Fibroblast of pulmonary artery (primary cell): ENCODE measurements at places on chromosomes 11 and 22.
A peak's percentile ranks its signal among the peaks of the same experiment; 100 is the strongest.

- no peak for DNase-seq
Measured at GRCh38 chr11:69650832-69651344, 9.9 kb downstream of the CCND1 start.

DNA sequence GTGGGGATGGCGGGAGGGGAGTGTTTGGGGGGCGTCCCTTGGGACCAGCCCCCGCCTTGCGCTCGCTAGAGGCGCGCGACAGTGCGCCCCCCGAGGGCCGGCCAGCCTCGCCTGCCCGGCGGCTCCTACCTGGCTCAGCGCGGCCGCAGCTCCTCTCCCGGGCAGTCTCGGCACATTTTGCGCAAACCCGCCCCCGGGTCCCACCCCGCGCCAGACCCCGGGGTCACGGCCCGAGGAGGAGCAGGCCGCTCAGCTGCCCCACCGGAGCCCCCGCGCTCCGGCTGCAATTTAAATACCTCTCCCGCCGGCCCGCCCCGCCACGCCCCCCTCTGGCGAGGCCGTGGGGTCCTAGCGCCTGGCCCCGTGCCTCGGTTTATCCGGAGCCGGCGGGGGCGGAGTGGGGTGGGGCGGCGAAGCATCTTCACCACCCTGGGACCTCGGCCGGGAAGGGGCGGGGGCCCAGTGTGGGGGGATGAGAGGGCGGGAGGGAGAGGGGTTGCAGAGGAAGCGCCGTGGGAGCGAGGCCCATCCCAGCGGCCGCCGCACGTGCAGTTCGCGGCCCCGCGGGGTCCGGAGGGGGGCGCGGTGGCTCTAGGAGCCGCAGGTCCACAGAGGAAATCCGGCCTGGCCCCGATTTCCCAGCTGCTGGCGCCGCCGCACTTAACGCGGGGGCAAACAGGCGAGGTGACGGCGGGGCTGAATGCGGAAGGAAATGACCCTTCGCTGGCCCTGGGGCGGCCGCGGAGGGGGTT lies at the start of gene LRRC32:
Gene LRRC32, minus strand, starts transcription at position 263 of the 752 bp plus-strand sequence. CDS start 4,793 bp downstream, outside the sequence.
- no peak for DNase-seq

DNA sequence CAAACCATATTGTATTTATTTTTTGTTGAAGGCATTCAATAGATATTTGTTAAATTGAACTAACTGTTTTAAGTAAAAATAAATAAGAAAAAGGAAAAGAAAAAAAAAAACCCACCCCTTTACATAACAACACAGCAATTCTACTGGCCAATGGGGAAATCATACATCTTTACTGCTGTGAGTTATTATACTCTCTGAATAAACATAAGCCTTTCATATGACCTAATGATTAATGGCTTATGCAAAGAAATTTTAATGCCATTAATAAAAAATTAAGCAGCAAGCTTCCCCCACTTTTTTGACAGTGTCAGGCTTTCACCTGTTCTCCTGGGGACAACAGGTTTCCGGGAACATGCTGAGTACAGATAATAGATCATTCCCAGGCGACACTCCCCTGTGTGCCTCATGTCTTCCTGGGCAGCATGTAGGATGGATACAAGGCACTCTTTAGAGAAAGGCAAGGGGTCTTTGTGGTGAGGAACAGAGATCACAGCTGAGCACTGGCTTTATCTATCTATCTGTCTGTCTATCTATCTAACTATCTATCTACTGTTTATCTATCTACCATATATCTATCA lies 676.0 kb downstream of the NTM start:
- DNase-seq = no peak

- no peak for DNase-seq
Measured at GRCh38 chr11:78395597-78395996, 22.0 kb downstream of the GAB2 start.

DNA sequence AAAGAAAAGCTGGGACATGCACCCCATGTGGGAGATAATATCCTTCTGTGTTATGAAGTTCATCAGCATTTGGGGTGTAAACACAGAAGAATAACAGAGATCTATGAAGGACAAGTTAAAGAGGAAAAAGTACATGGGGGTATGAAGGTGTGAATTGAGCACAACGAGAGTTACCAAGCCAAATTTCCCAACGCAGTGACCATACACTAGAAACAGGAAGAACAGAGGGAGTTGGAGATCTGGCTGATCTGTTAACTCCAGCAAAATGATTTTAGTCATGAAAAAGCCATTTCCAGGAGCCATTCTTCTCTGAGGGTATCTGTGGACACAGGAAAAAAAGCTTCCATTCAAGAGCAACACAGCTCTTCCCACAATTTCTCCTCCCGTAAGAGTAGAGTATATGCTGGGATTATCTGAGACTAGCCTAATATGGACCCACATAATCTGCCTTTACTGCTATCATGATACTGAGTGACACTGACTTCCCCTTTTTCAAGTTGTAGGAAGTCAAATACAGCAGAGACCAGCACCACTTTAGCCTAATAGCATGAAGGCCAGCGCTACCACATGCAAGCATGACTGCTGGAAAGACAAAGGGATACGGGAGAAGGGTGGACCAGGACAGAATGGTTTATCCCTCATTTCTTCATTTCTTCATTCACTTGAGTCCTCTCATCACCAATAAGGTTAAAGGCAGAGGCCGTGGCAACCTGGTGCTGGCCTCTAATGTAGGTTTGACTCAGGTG lies 19.6 kb upstream of the OR8D2 start:
- no peak for DNase-seq

DNA sequence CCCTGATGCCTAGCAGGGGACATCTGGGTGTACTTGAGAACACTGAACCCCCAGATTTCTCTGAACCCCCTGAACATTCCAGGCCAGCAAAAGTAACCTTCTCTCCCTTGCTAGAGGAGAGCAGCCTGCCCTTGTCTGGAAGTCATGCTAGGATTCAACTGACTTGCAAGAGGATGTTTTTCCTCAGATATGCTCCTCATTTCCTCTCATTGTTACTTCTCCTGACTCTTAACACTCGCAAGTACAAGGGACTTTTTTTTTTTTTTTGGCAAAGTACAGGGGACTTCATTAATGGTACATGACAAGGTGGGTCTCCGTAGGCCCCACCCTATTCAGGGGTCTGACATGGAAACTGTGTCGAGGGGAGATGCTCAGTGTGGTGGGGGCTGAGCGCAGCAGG lies 6.3 kb upstream of the MCHR1 start:
- peak; percentile 61 for DNase-seq

- DNase-seq = no peak
Measured at GRCh38 chr11:23556163-23556750, 696.0 kb upstream of the CCDC179 start.

GRCh38 chr11:102420547-102420946 lies 32.0 kb downstream of the TMEM123 start:
- no peak for DNase-seq

DNA sequence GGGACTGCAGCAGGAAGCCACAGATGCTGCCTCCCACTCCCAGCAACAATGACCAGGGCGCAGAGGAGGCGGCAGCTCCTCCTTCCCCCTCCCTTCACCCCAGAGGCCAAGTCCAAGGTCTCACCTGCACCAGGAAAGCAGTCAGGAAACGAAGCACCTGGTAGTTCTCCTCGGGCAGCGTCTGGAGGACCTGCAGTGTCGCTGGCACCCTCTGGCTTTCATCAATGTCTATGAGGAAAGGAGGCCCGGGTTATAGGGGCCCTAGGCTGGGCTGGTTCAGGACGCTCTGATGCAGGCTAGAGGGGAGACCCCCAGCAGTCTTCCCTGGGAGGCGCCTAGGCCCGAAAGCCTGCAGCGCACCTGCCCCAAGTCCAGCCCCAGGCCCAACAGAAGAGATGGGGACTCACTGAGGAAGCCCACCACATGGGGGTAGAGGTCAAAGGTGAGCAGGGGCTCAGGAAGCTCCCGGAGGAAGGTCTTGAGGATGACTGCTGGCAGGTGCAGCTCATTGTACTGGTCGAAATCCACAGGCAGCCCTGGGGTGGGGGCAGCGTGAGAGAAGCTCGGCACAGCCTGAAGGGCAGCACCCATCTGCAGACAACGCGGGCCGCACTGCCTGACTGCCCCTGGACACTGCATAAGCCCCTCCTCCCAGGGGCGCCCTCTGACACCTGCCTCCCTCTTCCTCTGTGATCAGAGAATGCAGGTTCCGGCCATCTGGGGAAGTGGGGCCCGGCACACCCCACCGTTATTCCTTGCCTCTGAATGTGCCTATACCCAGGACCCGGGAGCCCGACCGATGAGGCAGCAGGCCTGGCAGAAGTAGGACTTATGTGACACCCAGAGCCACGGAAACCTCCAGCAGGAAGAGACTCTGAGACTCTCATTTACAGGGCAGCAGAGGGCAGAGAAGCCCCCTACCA lies 20.9 kb downstream of the ARHGAP1 start:
- DNase-seq = no peak

- peak; percentile 83 for DNase-seq
Measured at GRCh38 chr11:11848891-11849746, 7.3 kb downstream of the USP47 start.

DNA sequence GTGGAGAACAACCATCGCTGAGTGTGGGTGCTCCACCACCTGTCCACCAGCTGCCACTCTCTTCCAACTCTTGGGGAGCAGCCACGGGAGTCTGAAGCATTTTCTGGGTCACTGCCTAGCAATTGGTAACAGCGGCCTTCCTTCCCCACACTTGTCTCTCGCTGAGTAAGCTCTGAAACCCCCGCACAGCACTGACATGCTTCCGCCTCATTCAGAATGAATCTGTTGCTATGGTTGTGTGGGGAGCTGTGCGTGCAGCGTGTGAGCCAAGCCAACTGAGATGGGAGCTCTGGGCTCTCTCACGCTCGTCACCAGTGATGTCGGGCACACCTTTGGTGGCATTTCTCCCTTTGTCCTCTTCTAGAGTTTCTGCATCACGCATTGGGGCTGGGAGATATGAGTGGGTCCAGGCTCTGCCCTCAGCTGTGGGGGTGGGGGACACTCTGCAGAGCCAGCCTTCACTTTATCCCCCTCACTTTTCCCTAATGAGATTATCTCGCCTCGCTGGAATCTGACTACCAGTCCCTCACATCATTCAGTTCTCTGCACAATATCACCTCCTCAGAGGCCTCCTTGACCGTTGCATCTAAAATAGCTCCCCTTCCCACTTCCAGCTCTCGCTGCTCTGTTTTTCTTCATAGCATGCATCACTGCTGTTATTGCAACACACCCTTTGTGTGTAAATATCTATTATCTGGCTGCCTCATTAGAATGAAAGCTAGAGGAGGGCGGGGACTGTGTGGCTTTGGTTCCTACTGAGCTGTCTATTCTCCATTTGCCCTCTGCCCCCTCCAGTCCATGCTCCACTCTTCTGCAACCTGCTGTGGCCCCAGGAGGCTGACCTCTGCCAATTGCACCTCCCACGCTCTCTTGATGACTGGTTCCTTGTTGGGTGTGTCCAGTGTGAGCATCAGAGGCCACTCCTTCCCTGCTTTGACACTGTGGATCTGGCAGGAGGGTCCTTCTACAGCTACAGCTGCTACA lies 569.9 kb upstream of the CADM1 start:
- DNase-seq = no peak

GRCh38 chr22:21657020-21657359 lies 8.8 kb upstream of the PPIL2 start:
- no peak for DNase-seq

DNA sequence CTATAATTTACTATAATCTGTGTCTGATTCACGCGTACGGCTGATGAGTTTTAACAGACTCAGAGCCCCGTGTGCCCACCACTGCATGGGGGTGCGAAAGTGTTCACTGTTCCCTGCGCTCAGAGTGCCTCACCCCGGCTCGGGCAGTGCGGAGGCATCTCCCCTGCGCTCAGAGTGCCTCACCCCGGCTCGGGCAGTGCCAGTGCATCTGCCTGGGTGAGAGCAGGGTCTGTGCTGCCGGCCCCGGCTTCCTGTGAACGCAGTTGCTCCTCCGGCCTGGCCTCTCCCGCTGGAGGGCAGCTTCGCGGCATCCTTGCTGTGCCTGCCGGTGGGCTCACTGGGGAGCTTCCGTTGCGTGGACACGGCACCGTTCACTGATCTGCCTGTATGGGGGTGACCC lies 14.2 kb downstream of the PTDSS2 start:
- no peak for DNase-seq

GRCh38 chr22:28247667-28248363 lies 328.8 kb upstream of the PITPNB start:
- DNase-seq = no peak

DNA sequence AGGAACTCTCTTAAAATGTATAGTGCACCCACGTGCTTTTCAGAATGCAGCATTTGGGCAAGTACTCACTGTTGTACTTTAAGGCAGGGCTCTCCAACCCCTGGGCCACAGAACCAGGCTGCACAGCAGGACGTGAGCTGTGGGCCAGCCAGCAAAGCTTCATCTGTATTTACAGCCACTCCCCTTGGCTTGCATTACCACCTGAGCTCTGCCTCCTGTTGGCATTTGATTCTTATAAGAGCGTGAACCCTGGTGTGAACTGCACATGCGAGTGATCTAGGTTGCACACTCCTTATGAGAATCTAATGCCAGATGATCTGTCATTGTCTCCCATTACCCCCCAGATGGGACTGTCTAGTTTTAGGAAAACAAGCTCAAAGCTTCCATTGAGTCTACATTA lies 3.0 kb downstream of the C11orf58 start:
- no peak for DNase-seq

GRCh38 chr11:95517453-95517852 lies 272.1 kb downstream of the FAM76B start:
- no peak for DNase-seq

DNA sequence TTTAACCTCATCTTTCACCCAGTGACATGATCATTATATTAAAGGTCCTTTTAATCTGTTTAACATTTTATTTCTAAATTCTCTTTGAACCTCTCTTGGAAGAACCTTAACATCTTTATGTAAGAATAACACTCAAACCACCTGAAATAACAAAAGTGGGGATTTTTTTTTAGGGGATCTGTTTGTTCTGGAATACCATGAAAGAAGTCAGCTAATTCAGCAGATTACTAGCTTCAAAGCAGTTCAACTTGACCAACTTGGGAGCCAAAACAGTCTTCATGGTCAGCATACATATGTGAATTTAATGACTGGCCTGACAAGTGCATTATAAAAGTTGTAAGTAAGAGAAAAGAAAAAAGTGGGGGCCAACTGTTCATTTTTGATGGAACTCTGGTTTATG lies 52.3 kb downstream of the CCDC34 start:
- DNase-seq = no peak

GRCh38 chr11:73192272-73192671 lies 25.8 kb upstream of the P2RY2 start:
- DNase-seq = no peak

- DNase-seq = no peak
Measured at GRCh38 chr11:50278756-50279155, 246.1 kb downstream of the OR4C45 start.

- DNase-seq = peak; percentile 36
Measured at GRCh38 chr22:21754523-21754922, 18.9 kb upstream of the YPEL1 start.

DNA sequence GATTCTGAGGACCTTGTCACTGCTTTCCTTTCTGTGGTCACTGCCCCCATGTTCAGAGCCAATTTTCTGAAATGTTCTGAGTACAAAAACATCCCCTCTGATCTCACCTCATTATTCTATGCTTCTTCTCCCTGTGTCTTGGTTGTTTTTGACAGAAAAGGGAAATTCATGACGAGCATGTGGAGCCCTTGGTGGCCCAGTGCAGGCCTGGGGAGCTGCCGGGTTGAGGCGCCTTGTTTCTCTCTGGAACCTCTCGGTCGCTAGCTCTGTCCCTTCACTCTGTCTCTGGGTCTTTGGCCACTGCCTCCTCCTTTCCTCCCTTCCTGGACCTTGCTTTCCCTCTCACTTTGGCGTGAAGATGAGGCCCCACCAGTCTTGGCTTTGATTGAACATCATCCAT lies 63.0 kb upstream of the THY1 start:
- no peak for DNase-seq

- DNase-seq = no peak
Measured at GRCh38 chr11:101929294-101929915, 13.1 kb upstream of the ANGPTL5 start.
